Body of pancreas (tissue), 4 donors: ENCODE measurements at places on chromosomes 3 and 15. TPM values are rescaled to one million over a fixed set of nuclear protein-coding genes. Genes with fewer than 3 reads are reported as not detected.

DNA sequence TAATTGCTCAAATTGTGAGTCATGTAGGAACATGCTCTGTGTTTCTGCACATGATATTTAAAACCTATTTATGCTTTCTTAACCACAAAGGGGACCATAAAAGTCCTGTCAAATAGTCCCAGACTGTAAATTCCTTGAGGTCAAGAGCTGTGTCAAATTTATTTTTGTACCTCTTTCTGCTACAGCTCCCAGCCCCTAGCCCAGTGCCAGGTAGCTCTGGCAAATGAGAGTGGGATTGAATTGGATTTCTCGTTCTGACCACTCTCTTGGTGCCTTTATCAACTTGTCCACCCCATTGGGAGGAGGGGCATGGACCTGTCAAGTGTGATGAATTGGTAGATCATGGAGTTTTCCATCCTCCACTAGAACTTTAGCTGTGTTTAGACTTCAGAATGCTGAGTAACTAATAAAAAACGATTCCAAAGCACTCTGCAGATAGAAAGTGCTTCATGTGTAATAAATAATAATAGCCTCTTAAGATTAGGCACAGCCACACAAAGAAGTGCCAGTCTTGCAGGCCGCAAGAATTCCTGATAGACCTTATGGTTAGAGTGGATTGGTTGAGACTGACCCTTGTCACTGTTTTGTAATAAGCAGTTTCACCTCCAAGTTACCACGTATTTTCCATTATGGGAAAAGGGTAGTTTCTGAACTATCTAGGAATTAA is 120.4 kb downstream of the LPP start:
- DNase-seq, result no peak

- no peak for DNase-seq
These were observed 286.4 kb downstream of the EPHB1 start for GRCh38 chr3:135081451-135081850.

GRCh38 chr3:16198427-16198826 is 23.9 kb downstream of the GALNT15 start:
- no peak for DNase-seq

- DNase-seq, result no peak
These were observed 76.4 kb upstream of the TRPM1 start for GRCh38 chr15:31177951-31178350.

GRCh38 chr3:194537732-194538247 is 51.0 kb upstream of the ATP13A3 start:
- peak; percentile 67 for DNase-seq

DNA sequence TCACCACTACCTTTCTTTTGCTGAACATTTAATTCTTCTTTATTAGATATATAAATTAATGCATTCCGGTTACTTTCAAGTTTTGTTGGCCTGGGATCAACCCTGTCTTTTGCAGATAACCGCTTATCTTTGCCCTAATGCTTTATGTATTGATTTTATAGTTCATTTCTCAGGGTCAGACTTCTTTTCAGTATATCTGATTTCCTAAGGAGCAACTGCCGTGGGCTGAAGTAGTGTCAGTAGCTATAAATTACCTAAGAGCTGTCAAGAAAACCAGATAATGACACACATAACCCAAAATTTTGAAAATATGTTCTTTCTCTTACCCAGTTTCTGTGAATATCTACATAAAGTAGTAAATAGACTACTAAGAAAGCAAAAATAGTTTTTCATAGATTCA is 38.0 kb downstream of the COL6A5 start:
- DNase-seq, result no peak

DNA sequence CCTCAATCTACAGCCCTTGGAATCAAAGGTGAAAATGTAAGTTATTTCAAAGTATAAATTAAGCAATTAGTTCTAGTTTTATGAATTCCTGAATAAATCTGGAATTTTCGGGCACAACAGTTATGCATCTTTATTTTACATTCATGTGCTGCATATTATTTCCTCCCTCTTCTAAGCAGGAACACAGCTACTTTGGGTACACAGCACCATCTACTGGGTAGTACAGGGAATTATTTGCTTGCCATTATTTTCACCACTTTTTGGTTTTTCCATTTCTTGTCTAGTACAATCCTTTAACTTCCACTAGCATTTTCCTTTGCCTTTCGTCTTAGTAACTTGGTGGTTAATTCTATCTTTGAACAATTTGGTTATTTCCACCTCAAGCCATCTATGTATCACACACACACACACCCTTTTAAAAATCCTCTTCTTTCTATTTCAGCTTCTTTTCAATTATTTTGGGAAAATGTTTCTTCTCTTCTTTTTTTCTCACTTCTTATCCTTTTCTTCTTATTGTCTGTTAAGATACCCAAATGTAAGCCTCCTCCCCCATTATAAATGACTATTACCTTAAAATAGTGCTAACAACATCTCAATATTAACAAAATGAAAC is 451.0 kb downstream of the MFSD1 start:
- DNase-seq, result no peak

DNA sequence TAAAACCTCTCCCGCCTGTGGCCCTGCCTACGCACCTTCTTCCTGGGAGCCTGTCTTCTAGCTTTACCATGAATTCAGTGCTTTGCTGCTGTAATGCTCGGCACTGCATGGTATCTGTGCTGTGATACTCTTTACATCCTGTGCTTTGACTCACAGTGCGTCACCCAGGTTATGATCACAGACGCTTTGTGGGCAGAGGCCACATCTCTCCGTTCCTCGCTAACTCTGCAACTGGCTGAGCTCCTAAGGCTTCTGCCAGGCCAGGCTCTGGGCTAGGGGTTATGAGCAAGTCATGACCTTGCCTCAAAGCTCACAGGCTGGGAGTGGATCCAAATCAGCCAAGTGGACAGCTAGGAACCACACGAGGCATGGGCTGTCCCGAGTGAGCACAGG is 23.2 kb downstream of the SPTBN5 start:
- DNase-seq, result no peak

GRCh38 chr3:168362156-168362555 is 266.4 kb upstream of the GOLIM4 start:
- DNase-seq, result no peak

GRCh38 chr15:45116482-45117307 is 2.6 kb downstream of the DUOXA2 start:
- DNase-seq, result no peak

- DNase-seq, result peak; percentile 21
These were observed 871 bp downstream of the MAP1A start for GRCh38 chr15:43518197-43518761.

DNA sequence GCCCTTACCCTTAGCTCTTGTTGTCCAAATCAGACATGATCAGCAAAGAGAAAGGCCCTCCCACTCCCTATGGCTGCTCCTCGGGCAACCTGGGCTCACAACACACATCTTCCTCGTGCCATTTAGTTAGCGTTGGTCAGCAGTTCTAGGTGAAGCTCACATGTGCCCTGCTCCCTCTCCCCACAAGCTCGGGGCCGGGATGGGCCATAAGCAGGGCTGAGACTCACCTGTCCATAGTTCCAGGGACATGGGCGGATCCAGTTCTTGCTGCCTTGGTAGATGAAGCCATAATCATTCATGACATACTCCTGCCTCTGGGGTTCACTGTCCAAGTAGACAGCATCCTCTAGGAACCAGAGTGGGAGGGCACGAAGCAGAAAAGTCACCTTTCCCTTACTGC is 10.4 kb downstream of the TGM5 start:
- no peak for DNase-seq

GRCh38 chr3:48466386-48467109 is 20.0 kb downstream of the ATRIP start:
- peak; percentile 69 for DNase-seq

- no peak for DNase-seq
These were observed 34.5 kb upstream of the NR2E3 start for GRCh38 chr15:71775856-71776255.

- peak; percentile 67 for DNase-seq
These were observed 104.2 kb upstream of the SLC7A14 start for GRCh38 chr3:170689893-170690660.

DNA sequence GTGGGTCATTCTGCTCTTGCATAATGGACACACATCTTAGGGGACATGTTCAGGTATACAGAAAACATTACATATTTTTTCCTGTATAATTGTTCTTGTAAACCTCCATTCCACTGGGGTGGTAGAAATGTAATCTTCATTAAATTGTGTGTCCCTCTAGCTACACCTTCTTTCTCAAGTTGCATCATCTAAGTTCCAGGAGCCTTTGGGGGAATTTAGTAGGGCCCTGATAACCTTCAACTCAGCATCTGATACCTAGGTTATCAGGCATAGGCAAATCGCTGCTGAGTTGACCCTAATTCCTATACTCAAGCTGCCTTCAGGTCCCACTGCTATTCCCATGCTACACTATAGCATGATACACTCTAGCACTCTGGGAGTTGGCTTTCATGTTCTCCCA is 19.1 kb upstream of the CLASP2 start:
- DNase-seq, result no peak

GRCh38 chr3:25038922-25039321 is 389.1 kb upstream of the RARB start:
- no peak for DNase-seq

- DNase-seq, result no peak
These were observed 389 bp upstream of the CCNB2 start for GRCh38 chr15:59104602-59104911.

DNA sequence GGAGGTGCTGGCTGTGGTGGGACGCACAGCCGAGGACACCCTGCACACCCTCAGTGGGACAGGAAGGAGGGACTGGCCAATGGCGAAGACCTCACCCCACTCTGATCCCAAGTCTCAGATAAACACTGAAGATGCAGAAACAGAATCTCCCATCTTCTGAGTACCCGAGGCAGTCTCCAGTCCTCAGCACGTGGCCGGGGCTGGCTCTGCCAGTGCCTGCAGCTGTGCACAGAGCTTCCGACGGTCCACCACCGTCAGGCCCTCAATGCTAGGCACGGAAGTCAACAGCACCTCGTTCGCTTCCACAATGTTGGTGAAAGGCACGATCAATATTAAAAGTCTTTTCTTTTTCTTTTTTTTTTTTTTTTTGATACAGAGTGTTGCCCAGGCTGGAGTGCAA is 16.8 kb upstream of the OCA2 start:
- DNase-seq, result no peak

DNA sequence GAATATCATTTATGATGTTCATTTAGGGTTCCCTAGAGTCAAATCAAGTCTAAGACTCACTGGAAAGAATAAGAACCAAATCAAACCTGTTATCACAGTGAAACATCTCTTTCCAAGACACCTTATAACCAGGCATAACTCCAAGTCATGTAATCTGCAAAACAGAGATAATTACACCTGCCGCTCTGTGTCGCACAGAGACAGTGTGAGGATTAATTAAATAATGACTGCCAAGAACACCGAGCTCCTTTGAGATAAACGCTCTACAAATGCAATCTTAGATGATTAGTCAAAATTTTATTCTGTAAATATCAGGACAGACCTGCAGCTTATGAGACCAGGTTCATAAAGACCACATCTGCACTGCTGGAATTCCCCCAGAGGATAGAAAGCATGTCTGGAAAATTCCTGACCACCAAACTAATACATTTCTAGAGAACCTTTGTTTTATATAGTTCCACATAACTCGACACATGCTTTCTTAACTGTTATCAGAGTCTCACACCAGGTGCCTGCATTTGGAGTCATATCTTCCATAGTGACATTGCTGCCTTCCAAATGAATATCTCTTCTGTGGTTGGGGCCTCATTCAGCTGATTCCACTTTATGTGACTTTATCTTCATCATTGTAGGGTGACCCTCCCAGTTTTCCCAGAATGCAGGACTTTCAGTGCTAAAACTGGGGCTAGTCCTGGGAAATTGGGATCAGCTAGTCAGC is 252.8 kb downstream of the CD47 start:
- no peak for DNase-seq

DNA sequence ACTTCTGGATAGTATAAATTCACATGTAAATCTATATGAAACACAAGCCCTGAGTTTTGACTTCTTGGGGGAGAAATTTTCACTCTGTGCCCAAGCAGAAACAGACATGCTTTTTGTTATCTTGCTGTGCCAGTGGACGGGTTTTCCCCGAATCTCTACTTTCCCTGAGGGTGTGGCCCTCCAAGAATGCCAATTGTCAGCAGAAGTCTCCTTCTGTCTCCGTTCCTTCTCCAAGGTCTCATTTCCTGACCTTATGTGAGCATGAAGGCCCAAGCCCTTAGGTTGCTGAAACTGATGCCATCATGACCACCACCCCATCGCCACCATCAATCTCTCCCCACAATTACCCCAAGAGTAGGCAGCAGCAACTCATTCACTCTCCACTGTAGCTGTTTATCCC is 253.8 kb downstream of the XXYLT1 start:
- DNase-seq, result no peak

GRCh38 chr3:184229394-184230080 is at the start of gene VWA5B2:
Gene VWA5B2, plus strand, starts transcription at chr3:184229585. Its CDS starts 944 bp downstream, at chr3:184230529.
- peak; percentile 70 for DNase-seq

DNA sequence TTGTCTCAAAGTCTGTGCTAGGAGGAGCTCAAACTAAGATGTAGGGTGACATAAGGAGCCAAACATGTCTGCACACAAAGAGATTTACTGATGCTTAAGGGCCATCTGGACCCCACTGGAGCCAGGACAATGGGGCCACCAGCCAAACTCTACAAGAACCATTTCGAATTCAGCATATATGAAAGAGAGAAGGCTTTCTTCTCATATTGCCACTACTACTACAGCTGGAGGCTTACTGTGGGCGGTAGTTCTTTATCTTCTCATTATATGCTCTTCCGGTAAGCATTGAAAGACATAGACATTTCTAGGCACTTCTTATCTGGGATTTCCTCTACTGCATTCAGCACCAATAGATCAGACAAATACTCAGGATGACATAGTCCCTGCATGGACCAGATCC is 404.4 kb upstream of the PROK2 start:
- no peak for DNase-seq

DNA sequence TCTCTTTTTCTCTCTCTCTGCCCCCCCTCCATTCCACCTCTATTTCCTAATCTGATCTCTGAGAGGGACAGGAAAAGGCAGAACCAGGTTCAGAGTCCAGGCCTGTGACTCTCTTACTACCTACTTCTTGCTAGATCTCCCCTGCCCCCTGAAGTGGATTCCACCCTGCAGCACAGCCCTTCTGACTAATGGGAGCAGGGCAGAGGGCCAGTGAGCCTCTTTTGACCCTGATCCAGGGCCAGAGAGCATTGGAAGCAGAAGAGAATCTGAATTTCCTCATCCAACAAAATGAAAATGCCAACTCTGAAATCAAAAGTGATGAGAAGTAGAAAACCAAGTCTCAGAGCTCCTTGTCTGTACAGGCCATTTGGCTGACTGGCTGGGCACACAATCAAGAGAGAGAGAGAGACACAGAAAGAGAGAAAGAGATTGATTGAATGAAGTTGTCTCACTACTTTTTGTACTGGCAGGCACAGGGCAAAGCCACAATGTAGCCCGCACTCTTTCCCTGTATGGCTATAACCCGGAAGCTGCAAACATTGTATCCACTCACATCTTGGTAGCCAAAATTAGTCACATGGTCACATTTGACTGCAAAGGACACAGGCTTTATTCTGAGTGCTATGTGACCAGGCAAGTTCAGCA is 31.6 kb upstream of the GLCE start:
- DNase-seq, result no peak

RPSA gene
- total RNA-seq, result 696 TPM

NRROS gene
- total RNA-seq, result 1.8 TPM

KBTBD8 gene
- not detected for total RNA-seq

GRAMD1C gene
- total RNA-seq, result 18.5 TPM

APOD gene
- total RNA-seq, result 463 TPM

FBN1 gene
- total RNA-seq, result 51.1 TPM

CHRD gene
- total RNA-seq, result 50.4 TPM

CHST14 gene
- total RNA-seq, result 8.6 TPM

MOBP gene
- not detected for total RNA-seq

MAP6D1 gene
- 0.99 TPM for total RNA-seq
